ENCODE measurements at places on chromosomes 7 and 10.

GRCh38 chr7:148670807-148671206, 27.9 kb upstream of the CUL1 start:
- DNase-seq = no peak

- peak; percentile 42 for DNase-seq
Measured at GRCh38 chr7:24786941-24787340, 29.7 kb upstream of the GSDME start.

- DNase-seq = no peak
Measured at GRCh38 chr10:96666741-96667140, 53.6 kb downstream of the PIK3AP1 start.

- DNase-seq = peak; percentile 2
Measured at GRCh38 chr7:33904681-33905388, 504 bp upstream of the BMPER start.

- DNase-seq = no peak
Measured at GRCh38 chr10:6271663-6272062, 68.9 kb downstream of the PFKFB3 start.

- no peak for DNase-seq
Measured at GRCh38 chr10:62573929-62574328, 199.8 kb downstream of the ZNF365 start.

- no peak for DNase-seq
Measured at GRCh38 chr7:82275342-82275741, 168.2 kb downstream of the CACNA2D1 start.

DNA sequence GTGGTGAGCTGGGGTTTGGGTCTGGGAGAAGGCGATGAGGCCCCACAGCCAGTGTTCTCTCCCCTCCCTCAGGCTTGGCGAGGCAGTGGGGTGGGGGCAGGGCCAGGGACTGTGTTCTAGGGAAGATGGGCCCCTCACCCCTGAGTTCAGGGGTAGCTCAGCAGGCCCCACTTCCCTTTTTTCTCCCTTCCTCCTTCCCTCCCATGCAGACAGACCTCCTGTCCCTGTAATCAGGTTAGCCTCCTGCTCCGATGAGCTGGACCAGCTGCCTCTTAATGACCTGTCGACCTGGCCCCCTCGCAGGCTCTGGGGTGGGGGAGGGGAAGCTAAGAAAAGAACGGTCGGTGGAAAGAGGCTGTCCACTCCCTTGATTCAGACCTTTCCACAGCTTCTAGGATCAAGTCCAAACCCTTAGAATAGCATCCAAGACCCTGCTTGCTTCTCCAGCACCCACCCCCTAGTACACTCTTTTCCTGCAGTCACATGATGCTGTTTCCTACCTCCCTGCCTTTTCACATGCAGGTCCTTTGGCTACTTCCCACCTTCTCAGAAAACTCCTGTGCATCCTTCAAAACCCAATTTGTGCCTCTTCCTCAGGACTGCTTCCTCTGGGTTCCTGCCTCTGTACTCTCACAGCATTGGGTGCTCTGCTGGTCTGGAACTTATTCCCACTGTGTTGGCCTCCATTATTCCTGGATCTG, 64.1 kb downstream of the ZMIZ1 start:
- DNase-seq = no peak

DNA sequence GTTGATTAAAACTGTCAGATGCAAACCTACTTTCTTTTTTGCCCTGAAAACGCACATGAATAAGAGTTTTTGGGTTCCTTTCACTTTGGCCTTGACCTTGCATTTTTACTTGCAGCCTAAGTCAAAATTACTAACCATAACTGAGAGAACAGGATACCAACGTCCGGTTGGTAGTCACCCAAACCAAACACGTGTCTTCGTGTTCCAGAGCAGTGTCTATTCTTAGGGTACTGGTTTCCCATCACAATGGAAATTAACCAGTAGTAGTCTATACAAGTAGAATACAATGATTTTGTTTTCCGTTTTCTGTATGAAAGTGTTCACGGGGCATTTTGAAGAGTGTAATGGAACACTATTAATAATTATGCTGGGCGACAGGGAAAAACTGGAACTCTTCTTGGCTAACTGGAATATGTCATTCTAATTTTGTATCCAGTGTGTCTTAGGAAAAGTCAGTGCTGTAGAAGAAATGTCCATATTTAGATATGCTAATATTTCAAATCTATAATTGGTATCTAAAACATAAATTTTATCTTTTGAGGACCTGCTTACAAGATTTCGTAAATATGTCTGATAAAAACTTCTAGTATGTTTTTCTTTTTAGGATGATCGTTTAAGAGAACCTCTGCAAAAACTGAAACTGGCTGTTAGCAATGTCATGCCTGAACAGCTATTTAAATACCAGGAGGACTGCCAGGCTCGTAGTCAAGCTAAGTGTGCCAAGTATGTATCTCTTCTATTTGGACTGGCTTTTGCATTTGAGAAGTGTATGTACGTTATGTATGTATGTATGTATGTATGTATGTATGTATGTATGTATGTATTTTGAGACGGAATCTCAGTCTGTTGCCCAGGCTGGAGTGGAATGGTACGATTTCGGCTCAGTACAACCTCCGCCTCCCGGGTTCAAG, 40.9 kb downstream of the UBN2 start:
- no peak for DNase-seq

DNA sequence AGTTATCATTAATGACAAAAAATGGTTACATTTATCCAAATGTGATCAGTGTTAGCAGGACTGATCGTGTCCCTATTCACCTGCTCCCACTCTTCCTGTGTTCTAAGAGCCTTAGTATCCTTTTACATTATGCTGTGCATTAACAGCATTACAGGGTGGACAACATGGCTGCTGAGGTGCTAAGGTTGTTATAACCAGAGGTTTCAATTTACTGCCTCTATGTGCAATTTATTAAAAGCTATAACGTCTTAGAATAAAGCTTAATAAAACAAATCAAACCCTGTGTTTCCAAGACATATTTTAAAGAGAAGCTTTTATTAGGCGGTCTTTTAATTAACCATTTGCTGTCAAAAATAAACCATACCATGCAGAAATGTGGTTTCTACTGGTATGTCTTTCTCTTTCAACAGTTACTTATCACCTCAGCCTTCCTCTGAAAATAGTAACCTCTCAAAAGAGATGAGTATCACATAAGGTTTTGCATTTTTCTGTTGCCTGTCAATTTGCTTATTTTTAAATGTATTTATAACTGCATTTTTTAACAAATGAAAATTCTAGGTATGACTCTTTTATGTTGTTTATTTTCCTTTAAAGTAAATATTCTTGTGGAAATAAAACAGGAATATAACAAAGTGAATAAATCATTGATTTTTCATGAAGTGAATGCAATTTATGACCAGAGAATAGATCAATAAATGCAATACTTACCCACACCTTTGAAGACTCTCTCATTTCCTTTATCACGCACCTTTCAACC, 849.8 kb upstream of the SORCS1 start:
- no peak for DNase-seq

- DNase-seq = no peak
Measured at GRCh38 chr7:14292737-14293136, 303.3 kb upstream of the ETV1 start.

GRCh38 chr10:46520381-46520780, 36.1 kb downstream of the GPRIN2 start:
- peak; percentile 0 for DNase-seq

- DNase-seq = no peak
Measured at GRCh38 chr7:50560865-50561351, 4.3 kb downstream of the DDC start.

GRCh38 chr10:109022417-109023049, 900.8 kb downstream of the XPNPEP1 start:
- DNase-seq = no peak

- DNase-seq = peak; percentile 54
Measured at GRCh38 chr7:114916261-114916892, 5.5 kb upstream of the MDFIC start.

DNA sequence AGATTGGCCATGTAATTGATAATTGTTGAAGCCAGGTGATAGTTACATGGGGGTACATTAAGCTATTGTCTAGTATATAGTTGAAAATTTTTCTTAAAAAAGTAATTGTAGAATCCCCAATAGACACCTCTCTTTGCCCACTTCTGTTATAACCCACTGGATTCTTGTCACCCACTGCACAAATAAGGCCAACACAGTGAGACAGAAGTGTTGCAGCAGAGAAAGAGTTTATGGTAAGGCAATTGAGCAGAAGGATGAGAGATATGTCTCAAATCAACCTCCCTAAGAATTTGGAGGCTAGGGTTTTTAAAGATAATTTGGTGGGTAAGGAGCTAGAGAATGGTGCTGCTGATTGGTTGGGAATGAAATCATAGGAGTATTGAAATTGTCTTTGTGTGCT, 270.3 kb upstream of the TAC1 start:
- no peak for DNase-seq

DNA sequence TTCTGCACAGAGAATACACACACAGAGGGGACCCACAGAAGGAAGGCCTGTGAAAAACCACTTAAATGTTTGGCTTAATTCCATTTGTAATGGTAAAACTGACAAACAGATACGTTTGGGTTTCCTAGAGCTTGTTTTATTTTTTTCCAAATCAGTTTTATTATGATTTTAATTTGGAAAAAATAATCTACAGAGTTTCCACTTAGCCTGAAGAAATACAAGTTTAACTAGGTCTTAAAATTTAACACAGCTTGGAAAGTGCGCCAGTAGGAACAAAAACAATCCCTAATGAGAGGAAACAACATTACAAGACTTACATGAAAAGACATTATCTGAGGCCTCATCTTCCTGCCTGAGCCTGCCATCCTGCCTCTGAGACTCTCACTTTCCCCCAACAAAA, 58.5 kb upstream of the CARD11 start:
- DNase-seq = no peak

DNA sequence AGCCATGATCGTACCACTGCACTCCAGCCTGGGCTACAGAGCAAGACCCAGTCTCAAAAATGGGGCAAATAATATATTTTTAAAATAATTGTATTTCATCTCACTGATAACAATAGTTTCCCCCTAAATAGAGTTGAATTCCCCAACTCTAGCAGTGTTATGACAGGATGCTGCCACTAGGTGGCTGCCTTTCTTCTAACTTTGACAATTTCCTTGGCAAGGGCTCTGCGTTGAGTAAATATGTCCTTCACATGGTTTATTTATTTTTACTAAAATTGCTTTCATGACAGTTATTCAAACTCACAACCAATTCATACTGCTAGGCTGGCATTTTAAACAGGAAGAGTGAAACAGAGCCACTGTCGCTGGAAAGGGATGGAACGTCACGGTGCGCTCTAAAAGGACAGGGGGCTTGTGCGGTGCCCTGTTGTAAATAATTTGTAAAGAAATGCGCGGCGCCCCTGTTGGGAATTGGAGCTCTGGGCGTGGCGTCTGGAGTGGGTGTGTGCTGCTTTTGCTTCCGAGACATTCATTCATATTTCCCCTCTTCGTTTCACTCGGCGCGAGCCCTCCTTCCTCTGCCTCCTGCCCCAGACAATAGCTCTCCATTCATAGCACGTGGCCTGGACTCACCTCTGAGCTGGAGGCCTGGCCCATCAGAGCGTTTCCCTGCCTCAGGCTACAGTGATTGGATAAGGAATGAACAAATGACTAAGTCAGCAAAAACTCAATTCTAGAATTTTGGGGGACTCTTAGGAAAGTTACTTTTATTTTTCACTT, 20.5 kb upstream of the PITRM1 start:
- peak; percentile 43 for DNase-seq

GRCh38 chr7:37128327-37129034, 320.2 kb downstream of the ELMO1 start:
- DNase-seq = no peak

GRCh38 chr10:50593523-50594376, 30.0 kb downstream of the SGMS1 start:
- DNase-seq = no peak

- peak; percentile 24 for DNase-seq
Measured at GRCh38 chr10:42367532-42368230, 270.7 kb downstream of the ZNF33B start.

- DNase-seq = no peak
Measured at GRCh38 chr7:90538405-90538804, 57.7 kb upstream of the CDK14 start.

GRCh38 chr10:24453404-24453830, 244.5 kb downstream of the KIAA1217 start:
- DNase-seq = no peak

DNA sequence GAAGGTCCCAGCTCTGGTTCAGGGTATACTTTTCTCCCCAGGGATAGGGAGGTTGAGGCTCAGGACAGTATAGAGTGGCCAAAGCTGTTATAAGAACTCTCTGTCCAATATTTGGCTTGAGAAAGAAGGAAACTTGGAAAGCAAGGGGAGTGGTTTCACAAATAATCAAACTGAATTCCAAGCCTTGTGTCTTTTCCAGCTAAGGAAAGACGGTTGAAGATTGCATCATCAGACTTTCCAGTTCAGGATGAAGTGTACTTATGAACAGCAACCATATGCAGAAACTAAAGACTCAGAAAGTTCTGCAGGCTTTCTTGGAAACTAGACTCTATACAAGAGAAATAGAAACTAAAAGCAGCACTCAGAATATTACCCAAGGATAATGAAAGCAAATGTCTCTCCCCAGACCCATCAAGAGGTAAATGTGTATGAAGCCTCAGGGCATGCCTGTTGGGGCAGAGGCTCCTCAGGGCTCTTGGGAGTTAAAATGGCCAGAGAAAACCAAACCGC, 46.4 kb downstream of the RAMP3 start:
- no peak for DNase-seq

DNA sequence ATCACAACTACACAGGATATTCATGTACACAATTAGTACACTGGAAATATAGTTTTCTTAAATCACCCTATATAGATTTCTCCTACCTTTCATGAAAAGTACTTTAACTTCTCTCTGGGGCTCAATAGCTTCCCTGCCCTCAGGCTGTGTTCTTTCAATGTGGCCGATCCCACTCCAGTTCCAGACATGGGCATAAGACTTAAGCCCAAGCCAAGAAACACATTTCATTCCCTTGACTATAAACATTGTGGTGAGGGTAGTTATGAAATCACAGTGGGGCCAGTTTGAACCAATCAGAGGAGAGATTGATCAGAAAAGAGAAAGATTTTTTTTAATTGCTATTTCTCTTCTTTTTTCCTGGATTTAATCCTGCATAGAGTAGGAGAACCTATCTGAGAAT, 904.6 kb upstream of the SORCS1 start:
- DNase-seq = no peak

DNA sequence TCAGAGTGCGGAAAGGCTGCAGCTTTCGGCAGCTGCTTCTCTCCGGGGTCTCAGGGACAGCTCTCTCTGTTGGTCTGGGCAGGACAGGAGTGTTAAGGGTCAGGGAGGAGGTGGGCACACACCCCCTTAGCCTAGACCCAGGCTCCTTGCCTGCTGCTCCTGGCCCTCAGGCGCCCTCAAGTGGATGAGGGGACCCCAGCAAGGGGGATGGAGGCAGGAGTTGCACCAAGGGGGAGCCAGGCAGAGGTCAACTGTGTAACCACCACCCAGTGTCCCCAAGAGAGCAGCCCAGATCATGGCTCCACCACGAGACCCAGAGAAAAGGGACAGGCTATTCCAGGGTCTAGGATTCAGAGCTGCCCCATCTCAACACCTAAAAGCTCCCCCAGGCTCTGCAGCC, 26.9 kb downstream of the SPOCK2 start:
- DNase-seq = no peak

All from stimulated activated CD4-positive, alpha-beta T cell treated with anti-CD3 and anti-CD28 coated beads, Interleukin-1b, Interleukin-23, amount 100 ng/mL, for 48 hours (primary cell).